Memory B cell (primary cell): ENCODE measurements at places on chromosomes 1 and 21.

- no peak for DNase-seq
Observed at GRCh38 chr1:229111703-229112319, 159.1 kb upstream of the RAB4A start.

GRCh38 chr1:108028841-108029388 lies 63.9 kb upstream of the VAV3 start:
- DNase-seq: no peak

GRCh38 chr1:179168536-179168935 lies 60.9 kb downstream of the ABL2 start:
- no peak for DNase-seq

DNA sequence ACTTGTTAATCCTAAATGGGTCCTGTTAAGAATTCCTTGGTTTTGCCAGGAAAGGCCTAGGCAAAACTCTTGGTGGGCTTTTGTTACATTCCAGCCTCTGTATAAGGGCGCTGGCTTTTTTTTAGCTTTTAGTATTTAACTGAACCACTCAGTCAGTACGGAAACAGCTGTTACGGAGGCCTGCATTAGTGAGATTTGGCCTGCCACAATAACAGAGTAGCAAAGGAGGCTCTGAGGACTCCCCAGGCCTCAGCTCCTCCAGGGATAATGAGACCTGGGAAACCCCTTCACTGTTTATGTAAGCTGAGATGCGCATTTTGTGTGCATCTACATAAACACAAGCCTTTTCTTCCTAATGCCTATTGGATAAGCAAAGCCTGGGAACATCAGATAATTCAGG lies 210.2 kb downstream of the APP start:
- no peak for DNase-seq

GRCh38 chr1:92877792-92878191 lies 46.0 kb downstream of the RPL5 start:
- no peak for DNase-seq

GRCh38 chr1:76136894-76137293 lies 62.3 kb downstream of the ST6GALNAC3 start:
- DNase-seq: no peak

DNA sequence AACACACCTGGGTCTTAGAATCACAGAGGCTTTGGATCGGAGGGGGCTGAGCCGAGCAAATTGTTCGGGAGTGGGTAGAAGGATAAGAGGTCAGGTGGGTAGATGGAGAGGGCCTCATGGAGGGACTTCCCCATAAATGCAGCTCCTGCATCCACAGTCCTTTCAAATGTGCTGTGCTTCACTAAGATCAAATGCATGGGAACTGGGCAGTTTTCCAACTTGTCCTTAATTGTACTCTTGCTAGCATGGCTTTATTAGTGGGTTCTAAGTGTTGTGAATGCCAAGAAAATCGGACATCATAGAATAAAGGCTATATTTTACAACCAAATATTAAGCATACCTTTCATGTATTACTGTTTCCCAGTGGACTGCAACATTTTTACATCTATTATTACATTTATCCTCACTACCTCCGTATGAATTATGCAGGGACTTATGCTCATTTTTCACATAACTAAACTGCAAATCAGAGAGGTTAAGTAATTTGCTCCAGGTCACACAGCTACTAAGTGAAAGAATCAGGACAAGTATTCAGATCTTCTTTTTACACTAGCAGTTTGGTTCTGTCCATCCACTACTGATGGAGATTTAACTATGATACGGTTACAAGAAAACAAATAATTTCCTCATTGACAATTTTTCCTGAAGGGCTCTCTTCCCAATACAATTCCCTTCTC lies 174.5 kb upstream of the RUNX1 start:
- no peak for DNase-seq

GRCh38 chr1:206953626-206954025 lies 7.4 kb upstream of the PIGR start:
- no peak for DNase-seq

GRCh38 chr21:46457801-46458314 lies 833 bp upstream of the DIP2A start:
- DNase-seq: no peak

DNA sequence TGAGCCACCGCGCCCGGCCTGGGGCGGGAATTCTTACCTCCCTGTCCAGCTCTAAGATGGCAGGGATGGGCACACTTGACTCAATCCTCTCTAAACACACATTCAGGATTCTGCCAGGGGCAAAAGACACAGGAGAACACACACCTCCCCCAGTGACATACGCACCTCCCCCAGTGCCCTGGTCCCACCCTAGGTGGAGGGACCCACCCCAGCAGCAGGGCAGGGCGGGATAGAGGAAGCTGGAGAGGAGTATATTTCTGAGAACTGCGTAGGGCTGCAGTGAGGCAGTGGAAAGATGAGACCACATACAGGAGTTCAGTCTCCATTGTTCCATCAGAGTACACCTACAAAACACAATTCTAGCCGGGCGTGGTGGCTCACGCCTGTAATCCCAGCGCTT lies 92.5 kb downstream of the SDCCAG8 start:
- DNase-seq: no peak

- no peak for DNase-seq
Observed at GRCh38 chr1:235304549-235305451, 23.2 kb downstream of the ARID4B start.

DNA sequence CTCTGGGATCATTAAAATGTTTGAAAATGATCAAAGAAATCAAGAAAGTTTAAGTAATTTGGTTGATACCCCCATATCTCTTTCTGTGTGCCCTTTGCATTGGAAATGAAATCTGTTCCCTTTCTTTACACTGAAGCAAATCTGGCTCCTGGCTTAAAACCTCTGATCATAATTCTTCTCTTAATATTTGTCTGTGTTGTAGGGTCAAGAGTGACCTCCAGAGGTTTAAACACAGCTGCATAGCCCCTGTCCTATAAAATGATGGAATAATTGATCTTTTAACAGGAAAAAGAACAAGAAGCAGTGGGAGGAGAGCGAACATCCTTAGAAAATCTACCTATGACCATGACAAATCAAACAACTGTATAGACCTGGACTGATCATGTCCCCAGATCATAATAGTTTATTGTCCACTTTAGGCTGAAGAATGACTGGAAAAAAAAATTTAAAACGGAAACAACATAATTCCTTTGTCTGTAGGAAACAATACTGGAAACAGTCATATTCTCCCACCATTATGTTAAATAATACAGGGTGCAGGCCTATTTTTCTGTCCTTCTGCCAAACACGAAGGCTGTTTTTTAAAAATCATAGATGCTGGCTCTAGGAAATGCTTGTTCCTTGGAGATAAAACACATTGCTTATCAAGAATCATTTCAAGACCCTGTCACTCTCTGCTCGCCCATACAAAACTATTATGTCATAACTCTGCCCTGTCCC lies 184.3 kb downstream of the NEGR1 start:
- no peak for DNase-seq
